Hypothalamus (tissue), 51 donors: ENCODE measurements at places on chromosomes 13 and 19.

DNA sequence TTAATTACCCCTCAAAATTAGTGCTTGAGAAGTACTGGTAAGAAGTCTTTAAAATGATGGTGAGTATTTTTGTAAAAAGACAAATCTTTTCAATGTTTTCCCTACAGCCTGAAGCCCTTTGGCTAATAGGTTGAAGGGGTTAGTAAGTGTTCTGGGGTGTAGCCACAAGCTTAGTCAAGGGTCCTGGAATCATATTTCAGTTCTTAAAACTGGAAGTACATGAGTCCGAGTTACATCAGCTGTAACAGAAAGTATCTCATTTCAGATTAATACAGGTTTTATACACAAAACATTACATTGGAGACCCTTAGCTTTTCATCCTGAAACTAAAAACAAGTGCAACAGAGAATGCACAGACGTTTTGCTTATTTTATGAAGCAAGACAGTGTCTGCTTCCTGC, 52.7 kb upstream of the TEX29 start:
- no peak for DNase-seq

DNA sequence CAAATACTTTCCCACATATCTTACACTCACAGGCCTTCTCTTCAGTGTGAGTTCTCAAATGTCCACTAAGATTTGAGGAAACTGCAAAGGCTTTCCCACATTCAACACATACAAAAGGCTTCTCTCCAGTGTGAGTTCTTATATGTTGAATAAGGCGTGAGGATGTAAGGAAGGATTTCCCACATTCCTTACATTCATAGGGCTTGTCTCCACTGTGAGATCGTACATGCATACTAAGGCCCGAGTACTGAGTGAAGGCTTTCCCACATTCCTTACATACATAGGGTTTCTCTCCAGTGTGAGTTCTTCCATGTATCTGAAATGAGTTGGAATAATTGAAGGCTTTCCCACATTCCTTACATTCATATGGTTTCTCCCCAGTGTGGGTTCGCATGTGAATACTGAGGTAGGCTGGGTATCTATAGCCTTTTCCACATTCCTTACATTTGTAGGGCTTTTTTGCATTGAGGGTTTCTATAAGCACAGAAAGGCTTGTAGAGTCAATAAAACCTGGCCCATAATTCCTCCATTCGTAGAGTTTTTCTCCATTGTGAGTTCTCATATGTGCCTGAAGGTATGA, 9.6 kb downstream of the ZNF426 start:
- no peak for DNase-seq

- no peak for DNase-seq
Measured at GRCh38 chr19:55041627-55042343, 3.7 kb upstream of the GP6 start.

- DNase-seq = no peak
Measured at GRCh38 chr19:39563408-39563807, 23.4 kb upstream of the EID2 start.

DNA sequence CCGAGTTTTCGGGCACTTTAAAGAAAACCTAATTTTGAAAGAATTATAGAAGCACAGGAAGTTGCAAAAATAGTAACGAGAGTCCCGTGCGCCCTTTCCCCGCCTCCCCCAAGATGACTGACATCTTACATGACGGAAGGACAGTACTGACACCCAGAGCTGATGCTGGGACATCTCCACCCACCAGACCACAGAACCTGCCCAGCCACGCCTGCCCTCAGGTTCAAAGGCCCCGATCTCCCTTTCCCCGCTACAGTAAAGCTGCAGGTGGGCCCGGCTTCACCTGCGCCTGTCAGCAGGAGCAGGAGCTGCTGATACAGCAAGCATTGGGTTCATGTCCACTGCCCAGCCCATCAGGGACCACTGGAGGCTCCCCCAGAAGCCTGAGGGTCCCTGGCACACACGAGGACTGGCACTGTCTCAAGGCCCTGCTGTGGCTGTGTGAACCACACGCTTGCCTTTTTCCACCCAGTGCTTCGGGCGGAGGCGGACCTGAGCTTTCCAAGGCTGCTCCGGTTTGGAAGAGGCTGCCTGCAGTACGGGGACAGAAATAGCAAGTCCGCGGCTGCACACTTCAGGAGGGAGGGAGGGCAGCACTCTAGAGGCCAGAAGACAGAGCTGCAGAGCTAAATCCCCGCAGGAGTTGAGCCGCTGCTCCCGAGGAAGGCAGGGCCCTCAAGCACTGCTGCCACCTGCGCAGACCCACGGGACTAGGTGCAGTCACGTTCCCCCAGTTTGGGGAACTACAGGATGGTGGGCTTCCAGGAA, 8.7 kb downstream of the MAP2K2 start:
- DNase-seq = no peak

DNA sequence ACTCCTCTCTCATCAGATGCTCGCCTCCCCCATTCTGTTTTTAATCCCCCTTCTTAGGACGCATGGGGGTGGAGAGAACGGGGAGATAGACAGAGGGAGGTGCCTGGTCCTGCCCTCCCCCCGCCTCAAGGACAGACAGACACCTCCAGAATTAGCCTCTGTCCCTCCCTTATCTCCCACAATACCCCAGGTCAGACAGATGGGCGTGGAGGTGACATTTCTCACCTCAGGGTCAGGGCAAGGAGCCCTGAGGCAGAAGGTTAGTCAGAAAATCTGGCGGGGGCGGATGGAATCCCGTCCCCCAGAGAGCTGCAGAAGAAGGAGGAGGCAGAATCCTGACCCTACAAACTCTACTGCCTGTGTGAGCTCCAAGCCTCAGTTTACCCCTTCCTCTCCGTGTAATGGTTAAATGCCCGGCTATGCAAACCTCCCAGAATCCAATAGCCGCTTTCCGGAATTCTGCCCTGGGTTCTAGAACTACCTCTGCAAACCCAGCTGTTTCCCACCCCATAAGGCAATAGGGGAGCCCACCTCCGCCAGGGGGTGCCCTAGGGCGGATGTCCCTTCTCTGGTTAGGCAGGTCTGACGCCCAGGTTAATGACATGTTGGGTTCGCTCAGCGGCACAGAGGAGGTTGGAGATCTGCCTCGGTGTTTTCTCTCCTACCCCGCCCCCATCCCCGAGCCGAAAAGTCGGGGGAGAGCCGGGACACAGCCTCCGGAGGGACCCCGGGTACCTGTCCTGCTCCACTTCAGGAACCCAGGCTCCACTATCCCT, 900 bp downstream of the PPP1R13L start:
- no peak for DNase-seq

DNA sequence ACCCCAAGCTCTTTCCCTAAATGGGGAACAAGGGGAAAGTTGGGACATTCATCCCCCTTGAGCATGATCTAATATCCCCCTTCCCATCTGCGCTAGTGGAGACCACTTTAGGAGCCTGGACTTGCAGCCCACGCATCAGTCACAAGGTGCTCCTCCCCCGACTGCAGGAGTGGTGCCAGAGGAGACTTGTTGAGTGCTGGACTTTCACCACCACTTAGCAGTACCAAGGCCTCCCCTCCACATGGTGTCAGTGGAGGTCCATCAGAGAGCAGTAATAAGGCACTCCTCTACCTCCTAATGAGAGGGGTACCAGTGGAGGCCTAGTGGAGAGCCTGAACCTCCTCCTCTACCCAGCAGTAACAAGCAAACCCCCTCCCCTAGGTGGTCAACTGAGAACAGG, 22.5 kb downstream of the CAB39L start:
- no peak for DNase-seq

GRCh38 chr19:52897138-52897935, at the start of gene ZNF320:
TSS of gene ZNF320 (minus strand) at chr19:52897635. CDS start at chr19:52890255, 7,380 bp downstream.
- DNase-seq = peak; percentile 97

DNA sequence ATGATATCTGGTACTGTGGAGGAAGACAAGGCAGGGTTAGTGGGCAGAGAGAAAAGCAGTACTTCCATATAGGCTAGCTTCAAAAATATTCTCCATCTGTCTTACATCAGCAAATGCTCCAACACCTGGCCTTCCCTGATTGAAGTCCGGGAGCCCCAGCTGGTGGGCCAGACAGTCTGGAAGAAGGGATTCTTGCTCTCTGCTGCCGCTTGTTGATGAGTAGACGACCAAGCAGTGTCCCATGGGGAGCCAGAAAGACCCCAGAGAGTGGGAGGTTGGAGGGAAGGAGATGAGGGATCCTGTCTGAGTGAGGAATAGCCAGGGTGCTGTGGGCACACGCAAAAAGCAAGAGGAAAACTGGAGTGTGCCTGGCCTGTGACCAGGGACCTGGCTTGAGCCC, 95.1 kb downstream of the ATP8A2 start:
- no peak for DNase-seq

DNA sequence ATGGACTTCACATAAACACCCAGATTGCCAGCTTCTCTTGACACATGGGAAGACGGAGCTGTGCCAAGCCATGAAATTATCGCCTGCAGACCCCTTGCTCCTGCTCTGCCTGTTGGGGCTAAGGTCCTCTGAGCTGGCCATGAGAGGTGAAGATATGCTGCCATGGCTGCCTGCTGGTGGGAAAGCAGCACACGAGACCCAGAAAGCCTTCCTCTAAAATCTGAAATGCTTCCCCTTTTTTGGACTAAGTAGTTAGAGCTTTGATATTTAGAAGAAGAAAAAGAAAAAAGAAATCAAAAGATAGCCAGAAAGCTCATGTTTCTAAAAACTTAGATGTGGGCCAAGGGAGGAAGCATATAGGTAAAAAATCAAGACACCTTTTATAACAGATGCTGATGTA, 11.2 kb downstream of the WDFY2 start:
- DNase-seq = no peak

DNA sequence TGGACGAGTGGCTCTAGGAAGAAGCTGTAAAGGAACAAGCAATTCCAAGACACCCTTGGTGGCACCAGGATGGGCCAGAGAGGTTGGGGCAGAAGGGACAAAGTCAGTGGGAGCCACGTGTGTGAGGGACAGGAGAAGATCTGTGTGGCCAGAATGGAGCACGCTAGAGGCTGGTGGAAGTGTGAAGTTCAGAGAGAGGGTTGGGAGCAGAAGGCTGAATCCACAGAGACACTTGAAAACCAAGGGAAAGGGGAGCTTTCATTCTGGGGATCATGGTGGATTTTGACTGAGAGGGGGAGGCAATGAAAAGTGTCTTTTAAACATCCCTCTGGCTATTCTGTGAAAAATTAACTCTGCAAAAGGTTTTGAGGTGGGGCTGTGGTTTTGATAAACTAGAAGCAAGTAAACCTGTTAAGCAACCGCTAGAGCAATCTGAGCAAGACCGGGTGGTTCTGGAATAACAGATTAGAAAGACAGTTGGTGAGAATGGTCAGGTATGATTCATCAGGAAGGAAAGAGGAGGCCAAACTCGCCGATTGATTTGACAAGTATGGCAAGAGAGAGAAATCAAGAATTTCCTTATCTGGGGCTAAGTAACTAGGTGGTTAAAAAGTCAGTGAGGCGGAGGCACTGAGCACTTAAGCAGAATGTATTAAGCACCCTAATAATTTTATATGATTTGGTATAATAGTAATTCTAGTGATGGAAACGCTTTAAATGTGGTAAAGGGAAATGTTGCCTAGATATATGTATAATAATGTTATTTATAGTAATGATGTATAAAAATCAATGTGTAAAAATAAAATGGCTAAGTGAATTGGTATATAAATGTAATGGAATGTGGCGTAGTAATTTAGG, 140.0 kb downstream of the MYO16 start:
- DNase-seq = no peak

GRCh38 chr19:6866741-6867151, 20.6 kb upstream of the ADGRE1 start:
- DNase-seq = no peak

DNA sequence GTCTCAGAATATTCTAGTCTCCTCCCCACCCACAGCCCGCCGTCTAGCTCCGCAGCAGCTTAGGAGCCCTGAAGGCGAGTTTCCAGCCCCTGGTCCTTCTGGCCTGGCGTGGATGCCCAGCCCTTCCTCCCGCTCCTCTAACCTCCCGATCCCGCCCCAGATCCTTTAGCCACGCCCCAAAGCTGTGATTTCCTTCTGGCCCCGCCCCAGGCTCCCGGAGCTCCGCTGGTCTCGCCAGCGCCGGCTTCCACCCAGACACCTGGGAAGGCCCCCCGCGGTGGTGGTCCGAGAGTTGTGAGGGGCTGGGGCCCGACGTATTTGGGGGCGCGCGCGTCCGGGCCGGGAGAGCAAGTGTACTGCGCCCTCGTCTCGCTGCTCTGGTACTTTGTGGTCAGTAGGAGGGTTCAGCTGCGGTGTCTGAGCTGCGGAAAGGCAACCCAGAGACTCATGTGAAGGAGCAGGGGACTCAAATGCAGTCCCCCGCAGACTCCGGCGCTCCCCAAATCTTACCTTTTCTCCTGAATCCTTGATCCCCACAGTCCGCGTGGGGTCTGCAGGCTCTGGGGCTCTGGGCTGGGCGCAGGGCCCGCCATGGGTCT, at the start of gene CGB7:
CGB7 (minus strand) TSS at position 114 of the 599 bp plus-strand sequence. CDS start 2,374 bp downstream, outside the sequence.
- no peak for DNase-seq

DNA sequence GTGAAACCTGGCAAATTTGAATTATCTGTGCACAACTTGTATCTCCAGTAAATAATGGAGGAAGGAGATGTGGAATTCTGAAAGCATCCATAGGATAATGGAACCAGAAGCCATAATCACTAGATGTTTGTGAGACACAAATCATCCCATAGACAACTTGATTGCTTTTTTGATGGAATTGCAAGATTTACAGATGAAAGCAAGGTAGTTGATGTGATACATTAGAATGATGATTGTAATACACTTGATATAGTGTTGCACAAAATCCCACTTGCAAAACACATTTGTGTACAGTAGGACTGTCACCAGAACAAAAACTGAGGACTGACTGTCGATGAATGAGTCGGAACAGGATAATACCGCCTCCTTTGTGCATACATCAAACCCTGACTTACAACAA, 178.3 kb downstream of the IRS2 start:
- no peak for DNase-seq

DNA sequence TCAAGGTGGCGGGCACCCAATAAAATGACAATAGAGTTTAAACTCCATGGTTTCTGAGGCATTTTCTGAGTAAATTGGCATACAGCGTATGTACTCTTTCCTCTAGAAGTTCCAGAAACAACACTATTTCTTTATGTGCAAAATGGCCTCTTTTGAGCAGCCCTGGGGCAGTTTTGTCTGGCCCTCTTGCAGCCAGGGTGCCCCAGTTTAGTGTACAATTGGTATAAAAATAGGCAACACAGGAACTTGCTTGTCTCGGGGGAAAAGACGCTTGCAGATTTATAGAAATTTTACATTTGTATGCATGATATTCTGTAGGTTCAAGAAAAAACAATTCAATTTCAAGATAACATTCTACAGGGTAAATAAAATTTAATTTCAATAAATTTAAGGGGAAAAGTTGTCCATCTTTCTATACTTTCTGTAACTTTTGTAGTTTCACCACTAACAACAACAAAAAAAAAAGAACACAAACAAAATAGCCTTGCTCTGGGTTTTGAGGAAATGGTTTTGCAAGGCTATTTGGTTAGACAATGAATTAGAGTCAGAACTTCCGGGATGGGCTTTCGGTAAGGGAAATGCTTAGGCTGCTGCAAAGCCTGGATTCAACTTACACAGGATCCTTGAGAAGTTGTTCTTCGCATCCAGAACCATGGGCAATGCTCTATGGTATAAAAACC, 45.3 kb downstream of the LRCH1 start:
- no peak for DNase-seq

- no peak for DNase-seq
Measured at GRCh38 chr19:23470873-23471545, 75.7 kb upstream of the ZNF91 start.

GRCh38 chr13:34637138-34637537, 304.9 kb upstream of the NBEA start:
- no peak for DNase-seq
